WTC11 (cell line): ENCODE measurements at places on chromosomes 4 and X. TPM values are rescaled to one million over a fixed set of nuclear protein-coding genes. Genes with fewer than 3 reads are reported as not detected.

GRCh38 chrX:16310326-16310725, 143.0 kb downstream of the MAGEB17 start:
- no peak for DNase-seq

The VEGFC gene
- total RNA-seq: 0.61 to 1.1 TPM (median 0.71 TPM) in 3 replicates

GRCh38 chrX:38868941-38869401, 67.7 kb downstream of the MID1IP1 start:
- DNase-seq: no peak

The PPEF2 gene
- 0.16 TPM in 1 of 3 replicates, not detected in the others for total RNA-seq

GRCh38 chrX:69618803-69619202, 2.9 kb downstream of the EDA start:
- DNase-seq: peak; percentile 8

GRCh38 chr4:147829401-147830101, 97.7 kb downstream of the ARHGAP10 start:
- no peak for DNase-seq

DNA sequence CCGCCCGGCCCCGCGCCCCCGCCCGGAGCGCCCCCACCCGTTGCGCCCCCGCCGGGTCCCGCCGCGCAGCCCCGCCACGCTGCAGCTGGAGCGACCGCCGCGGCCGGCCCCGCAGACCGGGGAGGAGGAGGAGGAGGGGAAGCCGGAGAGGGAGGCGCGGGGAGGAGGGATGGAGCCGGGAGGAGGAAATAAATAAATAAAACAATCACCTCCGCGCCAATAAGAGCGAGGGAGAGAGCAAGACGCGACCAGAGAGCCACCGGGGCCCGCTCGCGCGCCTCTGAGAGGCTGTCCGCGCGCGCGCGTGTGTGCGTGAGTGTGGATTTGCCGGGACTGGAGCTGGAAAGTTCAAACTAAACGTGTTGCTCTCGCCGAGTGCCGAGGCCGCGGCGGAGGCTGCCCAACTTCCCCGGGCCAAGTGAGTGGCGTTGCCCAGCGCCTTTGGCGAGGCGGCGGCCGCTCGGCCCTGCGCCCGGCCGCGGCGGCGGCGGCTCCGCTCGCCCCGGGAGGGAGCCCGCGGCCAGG, 2184.4 kb upstream of the TENM3 start:
- peak; percentile 69 for DNase-seq

- no peak for DNase-seq
These were observed 77.2 kb downstream of the ATP10D start for GRCh38 chr4:47562297-47562696.

- DNase-seq: peak; percentile 31
These were observed 765 bp upstream of the DGKK start for GRCh38 chrX:50471390-50471789.

DNA sequence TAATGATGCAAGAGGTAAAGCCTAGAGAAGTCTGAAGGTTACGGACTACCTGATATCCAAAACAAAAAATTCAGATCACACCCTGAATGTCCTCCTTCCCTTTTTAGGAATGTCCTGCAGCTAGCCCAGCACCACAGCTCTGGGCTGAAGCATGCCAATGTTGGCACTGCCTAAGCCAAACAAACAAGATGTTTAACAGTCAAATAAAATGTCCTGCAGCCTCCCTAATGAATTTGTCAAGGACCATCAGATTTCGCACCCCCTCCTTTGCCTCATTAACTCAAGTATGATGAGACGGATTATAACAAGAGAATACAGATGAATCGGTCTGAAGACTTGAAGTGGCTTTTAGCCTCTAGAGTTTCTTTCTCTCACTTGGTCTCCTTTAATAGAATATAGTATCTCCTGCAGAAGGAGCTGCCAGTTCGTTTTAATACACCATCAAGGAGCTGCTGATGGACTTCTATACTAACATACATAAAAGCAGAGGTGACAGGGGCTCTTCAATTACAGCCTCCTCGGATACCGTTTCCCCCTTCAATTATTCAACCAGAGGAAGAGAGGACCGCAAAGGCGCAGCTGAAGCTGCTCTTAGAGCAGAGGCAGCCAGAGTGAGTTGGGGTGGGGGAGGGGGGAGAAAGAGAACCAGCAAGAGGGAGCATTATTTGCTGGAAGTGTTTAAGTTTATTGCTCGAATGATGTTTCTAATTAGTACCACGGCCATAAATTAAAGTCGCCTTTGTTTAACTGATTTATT, 3.0 kb upstream of the MAB21L2 start:
- DNase-seq: peak; percentile 21

DNA sequence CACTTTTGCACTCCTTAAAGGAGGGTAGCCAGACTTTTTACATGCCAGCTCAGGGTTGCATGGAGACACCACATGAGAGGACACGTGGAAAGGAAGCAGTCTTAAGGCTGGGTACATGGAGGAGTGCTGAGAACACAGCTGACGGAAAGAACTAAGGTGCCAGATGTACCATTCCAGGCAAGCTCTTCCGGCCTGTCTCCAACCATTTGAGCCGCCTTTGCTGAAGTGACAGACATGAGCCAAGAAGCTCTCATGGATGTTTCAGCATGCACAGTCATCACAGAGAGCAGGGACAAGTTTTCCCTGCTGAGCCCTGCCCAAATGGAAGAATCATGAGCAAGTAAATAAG, 83.4 kb upstream of the BMP2K start:
- DNase-seq: no peak

The SPANXN4 gene
- total RNA-seq: not detected in 3 replicates

DNA sequence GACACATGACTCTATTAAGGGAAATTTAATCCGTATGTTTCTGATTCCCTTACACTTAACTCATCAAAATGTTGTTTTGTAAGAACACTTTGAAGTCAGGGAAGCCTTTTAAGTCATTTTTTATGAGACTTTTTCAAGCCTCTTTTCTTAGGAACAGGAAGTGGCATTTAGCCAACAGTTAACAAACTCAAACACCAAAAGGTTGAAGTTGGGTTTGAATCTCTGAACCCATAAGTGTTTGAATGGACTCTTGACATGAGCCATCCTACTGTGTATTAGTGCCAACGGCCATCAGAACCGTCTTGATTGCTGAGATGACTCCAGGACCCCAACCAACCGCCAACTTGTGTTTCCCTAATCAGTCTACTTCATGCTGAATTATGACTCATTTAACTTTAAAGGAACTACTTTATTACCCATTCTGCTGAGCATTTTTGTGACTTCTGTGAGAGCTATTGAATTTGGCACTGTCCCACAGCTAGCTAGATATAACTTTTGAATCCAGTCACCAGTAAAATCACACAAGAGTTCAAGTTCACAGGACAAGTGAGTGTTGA, 209.1 kb upstream of the FAT1 start:
- DNase-seq: no peak

DNA sequence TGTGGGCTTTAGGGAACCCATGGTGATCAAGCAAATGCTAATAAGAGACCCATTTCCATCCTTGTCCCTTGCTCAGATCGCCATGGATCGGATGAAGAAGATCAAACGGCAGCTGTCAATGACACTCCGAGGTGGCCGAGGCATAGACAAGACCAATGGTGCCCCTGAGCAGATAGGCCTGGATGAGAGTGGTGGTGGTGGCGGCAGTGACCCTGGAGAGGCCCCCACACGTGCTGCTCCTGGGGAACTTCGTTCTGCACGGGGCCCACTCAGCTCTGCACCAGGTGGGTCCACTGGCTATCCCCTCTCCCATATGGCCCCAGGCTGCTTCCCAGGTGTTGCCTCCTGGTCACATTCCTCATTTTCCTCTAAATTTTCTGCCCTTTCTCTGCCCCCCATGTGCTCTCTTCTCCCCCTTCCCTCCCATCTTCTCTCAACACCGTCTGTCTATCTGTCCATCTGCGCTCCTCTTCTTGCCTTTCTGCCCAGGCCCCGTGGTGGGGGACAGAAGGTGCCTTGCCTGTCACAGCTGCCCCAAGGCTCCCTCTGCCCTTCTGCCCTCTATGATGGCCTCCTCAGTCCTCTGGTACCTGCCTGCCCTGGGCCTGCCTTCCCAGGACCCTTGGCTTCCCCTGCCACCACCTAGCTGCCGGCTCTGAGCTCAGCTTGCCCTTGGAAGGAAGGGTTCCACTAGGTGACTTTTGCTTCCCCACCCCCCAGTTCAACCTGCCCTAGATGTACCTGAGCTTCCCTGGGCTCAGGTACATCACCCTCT, 5.2 kb downstream of the CDK16 start:
- DNase-seq: no peak

DNA sequence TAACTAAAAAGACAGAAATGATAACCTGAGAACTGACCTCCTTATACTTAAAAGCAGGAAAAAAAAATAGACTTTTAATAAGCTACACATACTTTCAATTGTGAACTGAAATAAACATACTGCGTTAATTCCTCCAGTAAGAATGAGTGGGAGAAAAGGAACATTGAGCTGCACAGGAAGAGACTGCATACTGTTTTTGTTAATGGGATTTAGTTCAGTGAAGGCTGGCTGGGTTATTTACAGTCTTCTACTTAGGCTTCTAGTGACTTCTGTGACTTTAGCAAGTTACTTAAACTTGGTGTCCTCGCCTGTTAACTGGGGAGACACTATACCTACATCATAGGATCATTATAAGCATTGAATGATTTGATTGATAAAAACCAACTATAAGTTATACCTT, 213.3 kb downstream of the EPHA5 start:
- no peak for DNase-seq

The PDLIM3 gene
- total RNA-seq: 6.2 to 7.0 TPM (median 6.9 TPM) in 3 replicates

DNA sequence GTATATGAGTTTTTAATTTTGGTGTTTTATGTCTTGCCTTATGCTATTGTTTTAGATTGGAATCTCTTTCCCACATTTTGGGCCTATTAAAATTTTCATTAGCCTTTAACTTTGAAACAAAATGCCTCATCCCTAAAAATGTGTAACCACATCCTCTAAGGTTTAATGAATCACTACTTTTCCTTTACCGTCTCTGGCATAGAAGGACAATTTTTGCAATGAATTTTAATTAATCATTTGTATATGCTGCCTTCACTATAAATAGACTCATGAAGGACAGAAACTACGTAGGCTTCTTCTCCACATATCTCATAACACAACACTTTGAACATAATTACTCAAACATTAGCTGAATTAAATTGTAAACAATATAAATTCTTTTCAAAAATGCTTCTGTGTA, 421.5 kb downstream of the NLGN4X start:
- no peak for DNase-seq

DNA sequence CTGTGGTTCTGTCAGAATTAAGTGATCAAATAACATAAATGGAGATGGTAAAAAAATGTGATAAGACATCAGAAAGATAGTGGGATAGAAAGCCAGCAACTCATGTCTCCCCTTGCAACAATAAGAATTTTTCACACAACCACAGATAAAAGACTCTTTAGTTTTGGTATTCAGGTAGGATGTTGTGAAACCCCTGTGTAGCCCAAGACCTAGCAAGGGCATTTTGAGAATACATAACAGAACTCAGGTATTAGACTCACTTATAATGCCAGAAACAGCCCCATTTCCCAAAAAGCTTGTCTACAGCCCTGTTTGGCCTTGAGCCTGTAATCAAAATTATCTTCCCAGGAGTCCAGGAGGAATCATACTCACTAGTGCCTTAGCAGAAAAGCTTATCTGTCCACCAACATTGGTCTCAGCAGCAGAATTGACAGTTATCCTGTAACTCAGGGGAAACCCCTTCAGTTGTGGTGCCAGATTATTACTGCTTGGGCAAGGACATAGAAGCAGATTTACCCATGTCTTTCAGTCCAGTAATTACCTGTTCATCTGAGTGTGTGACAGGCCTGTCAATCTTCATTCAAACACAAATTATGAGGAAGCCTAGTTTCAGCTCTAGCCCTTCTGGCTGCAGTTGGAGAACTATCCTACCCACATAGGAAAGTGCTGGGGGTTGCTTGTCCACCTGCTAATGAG, 41.0 kb upstream of the UGT2B17 start:
- DNase-seq: no peak

The F9 gene
- 0.09 to 0.18 TPM (median 0.17 TPM) in 3 replicates for total RNA-seq

DNA sequence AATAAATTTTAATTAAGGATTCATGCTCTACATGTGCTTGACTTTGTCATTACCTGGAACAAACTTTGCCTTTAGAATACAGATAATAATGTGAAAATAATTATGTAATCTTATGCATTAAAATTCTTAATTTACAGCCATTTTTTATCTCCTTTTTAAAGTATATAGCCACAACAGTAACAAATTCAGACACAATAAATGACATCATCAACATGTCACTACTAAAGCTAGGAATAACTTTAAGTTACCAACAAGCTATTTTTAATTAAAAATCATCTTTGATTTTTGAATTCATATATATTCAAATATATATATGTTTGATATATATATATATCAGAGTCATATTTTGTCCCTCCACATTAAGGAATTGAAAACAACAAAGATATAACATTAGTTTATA, 107.7 kb downstream of the MAD2L1 start:
- DNase-seq: no peak

GRCh38 chr4:151462554-151462953, 53.6 kb downstream of the FHIP1A start:
- no peak for DNase-seq

The CNGA1 gene
- total RNA-seq: 0.50 to 1.9 TPM (median 1.1 TPM) in 3 replicates

DNA sequence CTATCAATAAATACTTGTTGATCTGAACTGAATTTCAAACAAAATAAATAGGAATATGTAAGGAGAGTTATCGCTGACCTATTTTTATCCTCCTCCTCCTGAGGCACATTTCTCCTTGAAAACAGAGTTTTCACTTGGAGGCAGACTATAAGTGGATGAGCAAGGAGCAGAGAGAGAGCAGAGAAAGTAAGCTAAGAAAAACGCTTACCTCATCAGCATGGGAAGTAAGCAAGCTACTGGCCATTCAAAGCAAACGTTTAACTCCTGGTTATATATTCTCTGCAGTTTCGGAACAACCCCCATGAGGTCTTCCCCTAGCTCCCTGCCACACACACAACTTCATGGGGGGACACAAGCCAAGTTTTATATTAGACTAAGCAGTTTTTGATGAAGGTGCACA, 13.2 kb downstream of the ZDHHC9 start:
- DNase-seq: no peak

DNA sequence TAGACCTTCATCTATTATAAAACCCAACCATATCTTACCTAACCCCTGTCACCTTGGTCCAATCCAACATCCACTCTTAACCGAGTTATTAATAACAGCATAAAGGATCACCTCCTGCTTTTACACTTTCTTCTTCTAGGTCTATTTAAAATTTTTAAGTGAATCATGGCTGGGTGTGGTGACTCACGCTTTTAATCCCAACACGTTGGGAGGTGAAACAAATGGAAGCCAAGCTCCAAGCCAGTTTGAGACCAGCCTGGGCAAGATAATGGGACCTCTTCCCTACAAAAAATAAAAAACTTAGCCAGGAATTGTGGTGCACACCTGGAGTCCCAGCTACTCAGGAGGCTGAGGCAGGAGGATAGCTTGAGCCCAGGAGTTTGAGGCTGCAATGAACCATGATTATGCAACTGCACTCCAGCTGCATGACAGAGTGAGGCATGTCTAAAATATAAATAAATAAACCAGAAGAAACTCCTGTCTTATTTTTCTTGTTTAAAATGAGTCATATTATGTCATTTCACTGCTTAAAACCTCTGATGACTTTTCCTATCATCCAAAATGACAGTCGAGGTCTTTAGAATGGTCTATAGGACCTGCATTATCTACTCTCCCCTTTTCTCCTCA, 188.4 kb downstream of the GASK1B start:
- no peak for DNase-seq

The CFAP47 gene
- 0.07 TPM in 1 of 3 replicates, not detected in the others for total RNA-seq

GRCh38 chr4:48409203-48409602, 67.9 kb downstream of the SLAIN2 start:
- DNase-seq: no peak
